ENCODE measurements at places on chromosomes 5 and 9.

GRCh38 chr5:137360607-137361006 lies 138.5 kb downstream of the SPOCK1 start:
- DNase-seq: peak; percentile 69

DNA sequence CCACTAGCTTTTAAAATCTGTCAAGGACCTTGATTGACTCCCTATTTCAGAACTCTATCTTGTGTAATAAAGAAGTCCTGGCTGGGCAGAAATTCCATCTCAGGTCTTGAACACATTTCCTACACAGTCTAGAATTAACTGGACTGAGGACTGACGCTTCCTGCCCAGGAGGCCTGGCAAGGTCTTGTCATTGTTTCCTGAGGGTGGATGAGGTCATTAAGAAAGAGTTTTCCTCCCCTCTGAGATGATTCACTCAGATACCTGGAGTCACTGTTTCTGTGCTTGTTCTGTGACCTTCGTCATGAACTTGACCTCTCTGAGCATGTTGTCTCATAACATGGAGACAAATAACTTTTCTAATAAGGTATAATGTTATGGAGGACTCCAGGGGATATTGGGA lies 10.0 kb downstream of the MTAP start:
- DNase-seq: peak; percentile 77

DNA sequence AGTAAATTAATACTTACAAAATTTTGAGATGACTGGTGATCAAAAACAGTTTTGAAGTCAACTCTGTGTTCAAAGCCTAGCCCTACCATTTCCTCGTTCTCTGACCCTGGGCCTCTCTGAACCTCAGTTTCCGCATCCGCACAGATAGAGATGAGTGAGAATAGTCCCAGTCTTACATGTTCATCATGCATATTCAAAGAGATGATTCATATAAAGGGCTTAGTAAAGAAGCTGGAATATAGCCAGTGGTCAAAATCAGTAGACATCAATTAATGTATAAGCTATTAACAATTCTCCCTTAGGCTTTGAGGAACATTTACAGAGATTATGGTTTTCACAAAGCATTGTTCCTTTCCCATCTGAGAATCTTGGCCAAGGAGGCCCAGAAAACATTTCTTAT lies 250.6 kb downstream of the SPOCK1 start:
- DNase-seq: no peak

DNA sequence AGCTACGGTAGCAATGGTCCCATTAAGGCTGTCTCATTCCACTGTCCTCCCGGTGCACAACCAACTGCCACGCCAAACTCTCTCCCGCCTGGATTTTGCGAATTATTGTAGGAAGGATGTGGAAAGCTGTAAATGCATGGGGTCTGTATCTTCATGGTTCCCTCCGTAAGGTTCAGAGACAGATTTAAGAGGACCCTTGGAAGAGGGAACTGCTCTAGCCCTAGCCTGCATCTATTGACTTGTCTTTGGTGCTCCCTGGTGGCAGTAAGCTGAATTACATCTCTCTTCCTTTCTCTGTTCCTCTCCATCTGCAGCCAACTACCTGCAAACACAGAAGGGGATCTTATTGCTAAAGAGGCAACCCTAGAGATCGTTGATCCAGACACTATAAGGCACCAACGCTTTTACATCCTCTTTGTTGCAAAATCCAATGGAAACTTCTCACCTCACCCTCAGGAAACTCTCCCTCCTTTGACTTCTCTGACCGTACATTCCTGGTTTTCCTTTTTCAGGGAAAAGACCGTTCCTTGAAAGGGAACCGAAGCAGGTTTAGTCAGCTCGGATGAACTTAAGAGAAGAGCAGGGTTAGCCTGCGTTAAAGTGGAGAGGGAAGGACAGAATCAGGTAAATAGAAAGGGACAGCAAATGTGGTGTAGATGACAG lies 11.9 kb downstream of the CAPSL start:
- DNase-seq: peak; percentile 63

DNA sequence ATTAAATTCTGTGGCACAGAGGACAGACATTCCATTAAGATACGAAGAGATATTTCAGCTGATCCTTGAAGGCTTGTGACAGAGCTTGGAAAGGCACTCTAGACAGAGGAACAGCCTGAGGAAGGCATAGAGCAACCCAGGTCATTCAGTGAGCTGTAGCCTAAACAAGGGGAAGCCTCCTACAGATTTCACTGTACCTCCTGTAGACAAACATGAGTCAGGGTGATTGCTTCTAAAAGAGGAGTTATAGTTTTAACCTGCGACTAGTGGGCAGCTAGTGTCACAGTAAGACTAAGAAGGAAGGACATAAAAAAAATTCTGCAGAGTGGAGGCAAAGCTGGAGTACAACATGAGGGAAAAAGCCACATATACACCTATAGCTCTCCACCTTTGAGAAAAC lies 43.5 kb upstream of the ANKDD1B start:
- peak; percentile 42 for DNase-seq

Data from fibroblast of pulmonary artery (primary cell).